ENCODE measurements at places on chromosomes 4 and X.

DNA sequence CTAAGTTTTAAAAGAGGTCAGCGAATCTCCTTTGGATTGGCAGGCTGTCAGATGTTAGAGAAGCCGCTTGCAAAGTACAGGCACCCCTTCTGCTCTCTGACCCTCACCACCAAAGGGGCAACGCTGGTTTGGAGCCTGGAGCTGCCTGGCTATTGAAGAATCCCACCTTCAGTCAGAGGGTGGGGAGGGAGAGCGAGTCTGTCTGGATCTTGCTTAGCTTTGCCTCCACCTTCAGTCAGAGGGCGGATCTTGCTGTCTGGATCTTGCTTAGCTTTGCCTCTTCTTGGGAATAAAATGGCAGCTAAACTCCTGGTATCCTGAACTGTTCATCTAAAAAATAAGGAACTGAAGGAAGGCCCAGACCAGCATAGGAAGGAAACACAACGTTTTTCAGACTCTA is 7.3 kb downstream of the CCDC110 start:
- no peaks in the 10 kb centered on the region for H3K4me1 ChIP-seq
- H3K27me3 ChIP-seq, result no peaks in the 10 kb centered on the region
- H3K27ac ChIP-seq, result no peak overlapping the region

- H3K27ac ChIP-seq, result no peak overlapping the region
- H3K4me1 ChIP-seq, result peaks cover 12% of the 10 kb centered on the region
- no peak for DNase-seq
- 0 out of 2 replicates have a peak, but pooled peaks cover 7% of the 10 kb centered on the region for H3K27me3 ChIP-seq
- H3K36me3 ChIP-seq, result no peaks in the 10 kb centered on the region
- no peak overlapping the region for H3K4me3 ChIP-seq
Observed at GRCh38 chr4:3712936-3713335, 53.2 kb upstream of the ADRA2C start.

- no peak overlapping the region for H3K27ac ChIP-seq
- DNase-seq, result no peak
- H3K4me1 ChIP-seq, result no peaks in the 10 kb centered on the region
- peaks cover 4% of the 10 kb centered on the region for H3K27me3 ChIP-seq
- no peaks in the 10 kb centered on the region for H3K36me3 ChIP-seq
Observed at GRCh38 chr4:14131335-14131734, 503.8 kb upstream of the BOD1L1 start.

GRCh38 chr4:112916868-112917267 is 132.6 kb upstream of the ANK2 start:
- no peaks in the 10 kb centered on the region for H3K27me3 ChIP-seq
- peak; percentile 11 for DNase-seq
- no peaks in the 10 kb centered on the region for H3K4me1 ChIP-seq

DNA sequence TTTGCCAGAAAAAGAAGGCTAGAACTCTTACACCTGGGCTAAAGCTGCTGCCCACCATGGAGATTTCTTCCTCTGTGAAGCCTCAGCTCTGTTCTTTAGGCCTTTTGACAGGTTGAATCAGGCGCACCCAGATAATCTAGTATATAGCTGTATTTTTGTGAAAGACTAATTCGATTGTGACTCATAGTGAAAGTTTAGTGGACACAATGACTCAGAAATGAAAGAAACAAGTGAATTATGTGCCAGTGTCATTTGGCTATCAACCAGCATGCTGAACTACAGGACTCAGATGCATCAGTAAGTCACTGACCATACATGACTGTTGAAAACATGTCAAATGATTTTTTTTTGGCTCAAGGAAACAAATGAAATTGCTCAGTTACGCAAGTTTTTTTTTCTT is 425.4 kb downstream of the SLITRK2 start:
- H3K4me3 ChIP-seq, result no peak overlapping the region
- no peaks in the 10 kb centered on the region for H3K4me1 ChIP-seq
- H3K27me3 ChIP-seq, result no peaks in the 10 kb centered on the region
- H3K27ac ChIP-seq, result no peak overlapping the region

DNA sequence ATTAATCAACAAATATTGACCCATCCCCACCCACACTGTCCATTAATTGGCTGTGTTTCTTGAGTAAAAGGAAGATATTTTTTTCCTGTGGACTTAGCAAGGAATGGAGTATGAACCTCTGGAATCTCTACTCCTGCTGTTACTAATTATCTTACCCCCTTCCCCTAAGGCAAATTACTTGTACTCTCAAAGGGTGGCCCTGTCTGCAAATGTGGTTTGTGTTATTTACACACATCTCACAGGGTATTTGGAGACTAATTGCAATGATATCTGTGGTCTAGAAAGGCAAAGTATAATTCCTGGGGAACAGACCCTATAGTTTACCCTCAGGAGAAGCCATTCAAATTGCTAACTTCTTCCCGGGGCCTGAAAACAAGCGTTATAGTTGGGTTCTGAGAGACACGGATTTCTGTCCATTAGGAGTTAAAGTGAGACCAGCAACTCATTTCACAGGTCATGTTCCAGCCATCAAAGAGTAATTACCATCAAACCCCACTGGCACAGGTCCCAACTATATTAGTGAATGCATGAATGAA is 133.0 kb upstream of the RASGEF1B start:
- no peak for DNase-seq
- no peaks in the 10 kb centered on the region for H3K27me3 ChIP-seq
- H3K4me3 ChIP-seq, result no peak overlapping the region
- H3K4me1 ChIP-seq, result peaks cover 3% of the 10 kb centered on the region
- no peaks in the 10 kb centered on the region for H3K36me3 ChIP-seq
- H3K27ac ChIP-seq, result no peak overlapping the region

GRCh38 chrX:40261833-40262156 is 164.0 kb upstream of the BCOR start:
- H3K4me1 ChIP-seq, result peaks cover 11% of the 10 kb centered on the region
- H3K27ac ChIP-seq, result peak overlapping the region; percentile 92
- H3K27me3 ChIP-seq, result no peaks in the 10 kb centered on the region
- H3K4me3 ChIP-seq, result peak overlapping the region; percentile 59

DNA sequence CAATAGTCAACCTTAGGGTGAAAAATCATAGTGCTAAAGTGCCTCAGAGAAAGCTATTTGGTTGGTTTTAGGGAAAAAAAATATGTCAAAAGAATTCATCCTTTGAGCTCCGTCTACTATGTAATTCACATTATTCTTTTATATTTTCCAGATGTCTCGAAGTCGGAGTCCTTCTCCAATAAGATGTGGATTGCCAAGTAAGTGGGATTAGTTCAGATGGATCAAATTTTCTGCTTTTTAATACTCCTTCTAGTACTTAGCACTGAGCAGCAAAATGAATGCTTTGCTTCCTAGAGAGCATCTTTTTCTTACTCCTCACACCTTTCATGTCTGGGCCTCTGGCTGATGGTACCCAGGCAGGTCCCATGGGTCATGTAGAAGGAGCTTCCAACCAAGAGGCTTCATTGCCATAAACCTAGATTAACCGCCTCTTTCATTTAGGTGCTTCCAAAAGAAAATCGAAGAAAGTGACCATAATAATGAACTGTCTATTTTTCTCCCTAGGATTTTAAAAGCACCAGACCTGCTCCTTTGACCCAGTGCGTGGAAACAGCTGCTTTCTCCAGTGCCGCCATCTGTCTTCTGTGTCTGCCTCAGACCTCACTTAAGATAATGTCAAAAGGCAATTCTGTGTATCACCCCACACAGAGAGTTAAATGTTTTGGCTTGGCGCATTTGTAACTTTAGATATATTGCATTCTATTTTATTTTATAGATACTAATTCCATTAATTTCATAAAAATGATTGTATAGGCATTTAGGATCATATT is 43.5 kb downstream of the SPATA18 start:
- no peaks in the 10 kb centered on the region for H3K27me3 ChIP-seq
- H3K27ac ChIP-seq, result no peak overlapping the region
- no peaks in the 10 kb centered on the region for H3K4me1 ChIP-seq
- no peak for DNase-seq
- H3K36me3 ChIP-seq, result no peaks in the 10 kb centered on the region
- no peak overlapping the region for H3K4me3 ChIP-seq

GRCh38 chrX:139167282-139167681 is 363.3 kb upstream of the F9 start:
- H3K27ac ChIP-seq, result no peak overlapping the region
- H3K36me3 ChIP-seq, result no peaks in the 10 kb centered on the region
- no peaks in the 10 kb centered on the region for H3K4me1 ChIP-seq
- H3K27me3 ChIP-seq, result no peaks in the 10 kb centered on the region
- no peak for DNase-seq

DNA sequence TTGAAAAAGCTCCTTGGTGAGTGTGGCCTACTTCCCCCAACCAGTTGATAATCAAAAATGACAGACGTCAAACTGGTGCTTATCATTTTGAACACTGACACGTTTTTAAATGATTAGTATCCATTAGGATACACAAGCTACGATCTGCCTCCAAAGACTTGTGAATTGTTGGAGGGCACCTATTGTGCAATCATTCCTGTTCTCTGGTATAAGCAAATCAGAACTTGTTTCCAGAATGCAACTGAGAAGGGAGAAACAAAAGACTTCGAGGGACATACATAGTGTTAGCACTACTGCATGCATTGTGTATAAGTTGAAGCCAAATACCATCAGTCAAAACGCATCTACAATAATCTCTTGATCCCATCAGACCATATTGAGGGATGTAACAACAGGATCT is 11.6 kb downstream of the NPY2R start:
- H3K4me1 ChIP-seq, result no peaks in the 10 kb centered on the region
- H3K4me3 ChIP-seq, result no peak overlapping the region
- DNase-seq, result no peak
- H3K36me3 ChIP-seq, result no peaks in the 10 kb centered on the region
- no peaks in the 10 kb centered on the region for H3K27me3 ChIP-seq
- no peak overlapping the region for H3K27ac ChIP-seq

DNA sequence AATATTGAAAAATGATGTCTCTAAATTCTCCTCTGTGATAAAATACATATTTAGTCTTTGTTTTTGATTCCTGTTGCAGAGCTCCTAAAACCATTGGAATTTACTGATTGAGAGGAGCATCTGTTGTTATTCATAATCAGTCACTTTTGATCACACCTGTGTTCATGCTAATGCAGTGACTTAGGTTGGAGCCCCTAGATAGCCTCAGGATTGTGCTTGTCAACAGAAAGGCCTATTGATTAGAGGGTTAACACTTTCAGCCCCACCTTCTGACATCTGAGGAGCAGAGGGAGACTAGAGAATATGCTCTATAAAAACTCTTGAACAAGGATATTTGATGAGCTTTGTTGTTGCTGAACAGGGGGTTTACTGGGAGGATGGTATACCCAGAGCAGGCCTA is 409.5 kb upstream of the ADGRL3 start:
- H3K27me3 ChIP-seq, result no peaks in the 10 kb centered on the region
- no peak overlapping the region for H3K27ac ChIP-seq
- H3K4me3 ChIP-seq, result no peak overlapping the region
- no peak for DNase-seq

- no peaks in the 10 kb centered on the region for H3K4me1 ChIP-seq
- H3K27me3 ChIP-seq, result no peaks in the 10 kb centered on the region
- H3K36me3 ChIP-seq, result no peaks in the 10 kb centered on the region
- no peak for DNase-seq
- H3K4me3 ChIP-seq, result no peak overlapping the region
Observed at GRCh38 chrX:155514225-155514624, 55.8 kb upstream of the F8A3 start.

- no peaks in the 10 kb centered on the region for H3K4me1 ChIP-seq
- no peak overlapping the region for H3K27ac ChIP-seq
- DNase-seq, result no peak
- no peaks in the 10 kb centered on the region for H3K36me3 ChIP-seq
- H3K4me3 ChIP-seq, result no peak overlapping the region
Observed at GRCh38 chr4:95610061-95610569, 61.3 kb upstream of the UNC5C start.

DNA sequence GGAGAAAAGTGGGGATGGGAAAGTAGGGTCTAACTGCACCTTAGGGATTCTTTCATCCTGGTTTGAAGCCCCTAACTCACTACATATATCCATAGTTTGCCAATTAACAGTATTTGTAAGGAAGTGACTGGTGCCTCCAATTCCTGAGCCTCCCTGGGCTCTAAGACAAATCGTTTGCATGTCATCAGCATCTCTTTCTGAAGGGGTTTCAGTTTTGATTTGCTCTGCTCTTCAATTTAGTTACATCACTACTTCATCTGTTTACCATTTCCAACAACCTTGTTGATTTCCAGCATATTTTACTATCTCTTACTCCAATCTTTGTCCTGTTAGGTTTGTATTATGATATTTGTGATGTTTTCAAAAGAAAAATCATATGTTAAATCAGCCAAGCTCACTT is 15.5 kb upstream of the DDX60 start:
- H3K4me1 ChIP-seq, result peaks cover 10% of the 10 kb centered on the region

DNA sequence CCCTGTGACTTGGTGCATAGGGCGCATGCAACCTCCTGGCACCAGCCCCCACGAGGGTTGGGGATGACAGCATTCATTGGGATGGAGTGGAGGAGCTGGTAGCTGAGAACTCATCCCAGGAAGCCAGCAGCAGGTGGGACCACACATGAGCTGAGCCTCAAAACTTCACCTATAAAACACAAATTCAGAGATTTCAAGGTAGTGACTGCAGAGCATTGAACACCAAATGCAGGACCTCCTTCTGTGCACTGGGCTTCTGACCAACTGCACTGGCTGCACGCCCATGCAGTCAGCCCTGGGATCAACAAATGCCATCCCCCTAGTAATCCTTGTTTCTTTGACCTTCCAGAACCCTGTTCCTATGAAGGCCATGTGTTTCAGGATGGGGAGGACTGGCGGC is 197.8 kb downstream of the FRAS1 start:
- peaks cover 29% of the 10 kb centered on the region for H3K36me3 ChIP-seq
- H3K27me3 ChIP-seq, result no peaks in the 10 kb centered on the region
- H3K4me1 ChIP-seq, result peaks cover 12% of the 10 kb centered on the region
- DNase-seq, result peak; percentile 61

DNA sequence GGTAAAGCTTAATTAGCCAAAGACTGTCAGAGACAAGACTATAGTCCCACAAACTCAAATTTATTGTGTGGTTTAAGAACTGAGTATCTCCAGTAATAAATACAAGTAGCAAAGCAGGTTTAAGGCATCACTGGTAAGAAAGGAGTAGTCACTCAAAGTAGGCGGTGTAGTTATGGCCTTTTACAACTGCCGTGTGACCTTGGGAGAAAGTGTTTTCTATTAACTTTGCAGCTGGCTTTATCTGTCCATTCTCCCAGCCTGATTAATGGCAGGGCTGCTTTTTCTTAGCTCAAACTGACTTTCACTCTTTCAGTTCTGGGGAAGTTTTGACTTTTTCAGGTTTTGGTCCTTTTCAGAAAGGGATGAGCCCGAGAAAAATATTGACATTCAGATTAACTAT is 7.4 kb upstream of the PAK3 start:
- DNase-seq, result no peak
- H3K36me3 ChIP-seq, result no peaks in the 10 kb centered on the region
- H3K4me1 ChIP-seq, result peaks cover 16% of the 10 kb centered on the region

DNA sequence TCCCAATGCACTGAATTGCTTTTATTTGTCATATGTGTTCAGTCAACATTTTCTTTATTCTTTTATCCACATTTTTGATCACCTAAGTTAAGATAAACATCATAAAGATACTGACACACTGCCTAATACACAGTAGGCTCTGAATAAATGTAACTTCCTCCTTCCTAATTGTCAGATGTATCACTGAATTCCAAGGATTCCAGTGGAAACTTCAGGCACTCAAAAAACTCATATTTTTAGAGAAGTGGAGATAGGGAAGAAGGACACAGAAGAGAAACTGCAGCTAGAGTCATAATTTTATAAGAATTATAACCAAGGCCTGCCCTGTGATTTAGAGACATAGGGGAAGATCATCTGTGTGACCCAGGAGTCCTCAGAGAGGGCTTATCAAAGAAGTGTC is 753.3 kb downstream of the ADGRL3 start:
- no peak for DNase-seq
- H3K27ac ChIP-seq, result no peak overlapping the region
- H3K36me3 ChIP-seq, result no peaks in the 10 kb centered on the region
